ENCODE measurements at places on chromosomes 7 and 10.
A peak's percentile ranks its signal among the peaks of the same experiment; 100 is the strongest.

DNA sequence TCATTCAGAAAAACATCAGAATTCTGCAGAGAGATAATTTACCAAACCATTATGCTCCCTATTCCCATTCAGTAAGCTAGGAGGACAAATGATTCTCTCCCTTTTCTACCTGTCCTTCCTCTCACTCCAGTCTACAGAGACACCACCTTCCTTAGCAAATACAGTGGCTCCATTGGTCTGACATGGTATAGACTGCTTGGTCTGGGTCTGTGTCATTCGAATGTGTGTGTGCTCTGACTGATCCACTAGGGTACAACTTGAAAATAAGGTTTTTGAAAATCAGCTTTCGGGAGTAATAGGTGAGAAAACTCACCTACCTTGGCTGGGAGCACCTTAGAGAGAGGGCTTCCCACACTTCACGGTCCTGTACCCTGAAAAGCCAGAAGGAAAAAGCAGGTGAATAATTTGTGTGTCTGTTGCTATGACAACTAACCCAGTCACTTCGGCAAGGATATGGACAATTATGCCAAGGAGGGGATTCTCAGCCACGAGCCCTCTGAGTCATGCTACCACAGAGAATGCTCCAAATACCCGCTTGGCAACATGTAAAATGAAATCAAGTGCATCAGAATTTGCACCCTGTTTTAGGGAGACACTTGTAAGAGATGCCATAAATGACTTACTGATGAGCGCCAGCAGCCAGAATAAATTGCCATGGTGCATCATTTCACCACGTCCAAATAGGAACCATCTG lies 114.5 kb upstream of the PRKCQ start:
- no peak for DNase-seq

- DNase-seq: peak; percentile 10
These were observed 138.0 kb upstream of the MTPN start for GRCh38 chr7:136114966-136115762.

- DNase-seq: no peak
These were observed 285.4 kb upstream of the MKI67 start for GRCh38 chr10:128411643-128412042.

DNA sequence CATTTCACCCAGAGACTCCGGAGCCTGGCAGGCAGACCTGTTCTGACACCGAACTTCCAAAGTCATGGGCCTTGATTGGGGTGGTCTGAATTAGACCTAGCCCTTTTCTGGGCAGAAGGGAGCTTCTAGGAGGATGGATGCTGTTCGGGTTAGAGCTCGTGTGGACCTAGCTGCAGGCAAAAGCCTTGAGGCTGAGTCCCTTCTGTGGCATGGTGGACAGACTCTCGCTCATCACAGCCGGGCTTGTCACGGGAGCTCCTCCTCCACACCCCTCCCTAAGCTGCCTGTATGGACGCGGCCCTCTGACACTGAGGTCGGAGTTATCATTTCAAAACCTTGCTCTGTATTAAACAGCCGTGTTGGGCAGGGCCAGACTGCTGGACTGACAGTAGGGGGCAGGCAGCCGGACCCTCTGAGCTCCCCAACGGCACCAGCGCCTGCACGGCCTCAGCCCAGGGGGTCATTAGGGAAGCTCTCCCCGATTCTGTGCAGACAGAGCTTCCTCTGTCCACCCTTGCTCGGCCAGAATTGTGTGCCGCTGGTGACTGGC lies 2.2 kb downstream of the IRF5 start:
- DNase-seq: peak; percentile 80

Measured in AML-193 (cell line).